ENCODE measurements at places on chromosomes 12 and 14. TPM values are rescaled to one million over a fixed set of nuclear protein-coding genes. Genes with fewer than 3 reads are reported as not detected.

Gene ZFYVE1
- total RNA-seq = 30.8 TPM

Gene PTMS
- total RNA-seq = 72.7 TPM

Gene PRIM1
- 5.0 TPM for total RNA-seq

Gene CDH24
- 3.3 TPM for total RNA-seq

Gene FOXA1
- 0.36 TPM for total RNA-seq

Gene RTL1
- total RNA-seq = not detected

Gene KLHL33
- total RNA-seq = 0.36 TPM

Gene TSHR
- not detected for total RNA-seq

Gene TMEM52B
- not detected for total RNA-seq

Gene GMFB
- total RNA-seq = 98.8 TPM

Gene GPRC5D
- total RNA-seq = not detected

Gene TM9SF1
- 84.3 TPM for total RNA-seq

Gene HOXC12
- total RNA-seq = under 0.01 TPM

Gene NID2
- total RNA-seq = 138 TPM

Gene IKBIP
- total RNA-seq = 57.8 TPM

Gene OR6C2
- not detected for total RNA-seq

Gene SLC8B1
- 19.5 TPM for total RNA-seq

Gene LHX5
- total RNA-seq = not detected

Gene SOX5
- 5.1 TPM for total RNA-seq

Gene TDRD9
- total RNA-seq = 1.1 TPM

Gene PIK3C2G
- not detected for total RNA-seq

Gene MYL6
- 873 TPM for total RNA-seq

Gene ZDHHC22
- not detected for total RNA-seq

Gene MYF5
- total RNA-seq = not detected

Gene CMKLR1
- total RNA-seq = 9.8 TPM

Gene GON7
- total RNA-seq = 11.2 TPM

Gene PLEKHD1
- total RNA-seq = under 0.01 TPM

Gene OR6C4
- total RNA-seq = not detected

Gene PAX9
- not detected for total RNA-seq

Gene GLRX5
- 22.7 TPM for total RNA-seq

Gene KRT80
- 0.59 TPM for total RNA-seq

Gene TMEM132D
- not detected for total RNA-seq

Gene SRRM4
- total RNA-seq = not detected

Gene IAPP
- not detected for total RNA-seq

Gene MUCL1
- total RNA-seq = not detected

Gene KITLG
- 62.5 TPM for total RNA-seq
